ENCODE measurements at places on chromosomes 7 and 10. TPM values are rescaled to one million over a fixed set of nuclear protein-coding genes. Genes with fewer than 3 reads are reported as not detected.

Gene BTBD16
- total RNA-seq = 1.2 TPM

Gene OR2A42
- total RNA-seq = not detected

DNA sequence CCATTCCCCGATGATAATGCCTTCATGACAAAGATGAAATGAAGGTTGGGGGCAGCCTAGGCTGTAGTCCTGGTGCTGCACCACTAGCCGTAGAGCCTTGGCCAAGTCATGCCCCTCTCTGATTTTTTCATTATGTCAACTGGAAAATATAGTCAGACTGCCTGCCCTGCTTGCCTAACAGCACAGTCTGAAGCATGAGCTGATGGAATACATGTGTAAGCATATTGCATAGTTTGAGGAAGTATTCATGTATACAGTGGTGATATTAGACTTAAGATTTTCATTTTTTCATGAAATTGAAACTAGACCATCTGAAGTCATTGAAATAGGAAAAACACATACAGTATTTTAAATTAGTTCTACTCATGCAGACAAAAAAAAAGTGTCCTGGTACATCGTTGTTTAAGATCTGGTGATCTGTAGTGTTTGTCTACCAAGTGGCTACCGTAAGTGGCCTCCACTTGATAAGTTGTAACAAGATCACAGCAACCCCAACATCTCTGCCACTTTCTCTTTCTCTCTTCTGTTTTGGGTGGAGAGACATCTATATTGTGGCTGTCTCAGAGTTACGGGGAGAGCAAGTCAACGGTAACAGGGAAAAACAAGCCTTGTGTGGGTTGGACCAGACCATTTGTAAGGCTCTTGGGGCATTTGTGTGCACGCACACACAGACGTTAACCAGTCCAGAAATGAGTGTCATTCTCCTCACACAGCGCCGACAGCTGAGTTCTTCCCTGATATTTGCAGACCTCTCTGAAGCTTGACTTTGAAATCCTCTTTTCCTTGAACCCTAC, 716.6 kb upstream of the GALNT17 start:
- DNase-seq = no peak

- DNase-seq = peak; percentile 81
Measured at GRCh38 chr10:77970869-77971803, 44.6 kb upstream of the DLG5 start.

DNA sequence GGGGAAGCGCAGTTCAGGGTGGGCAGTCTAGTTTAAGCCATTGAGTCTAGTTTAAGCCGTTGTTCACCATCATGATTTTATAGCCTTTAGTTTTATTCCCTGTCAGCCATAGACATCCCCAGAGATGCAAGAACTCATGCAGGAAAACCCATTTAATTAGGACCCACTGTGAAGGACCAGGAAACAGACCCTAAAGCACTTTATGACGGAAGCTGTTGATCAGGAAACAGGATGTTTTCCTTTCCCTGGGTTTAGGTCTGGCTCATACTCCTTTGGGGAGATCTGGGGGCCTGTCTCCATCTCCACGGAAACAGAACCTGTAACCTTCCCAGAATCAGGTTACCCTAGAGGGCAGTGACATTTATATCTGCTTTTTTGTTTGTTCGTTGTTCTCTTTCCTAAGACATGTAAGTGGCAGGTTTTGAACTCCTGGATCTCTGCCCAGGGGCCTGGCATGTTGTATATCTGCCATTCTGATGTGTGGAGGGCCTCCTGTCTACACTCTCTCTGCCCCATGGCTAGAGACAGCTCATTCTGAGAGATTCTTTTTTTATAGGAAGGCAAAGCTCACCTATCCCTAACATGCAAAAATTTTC, 657.2 kb upstream of the GALNT17 start:
- no peak for DNase-seq

DNA sequence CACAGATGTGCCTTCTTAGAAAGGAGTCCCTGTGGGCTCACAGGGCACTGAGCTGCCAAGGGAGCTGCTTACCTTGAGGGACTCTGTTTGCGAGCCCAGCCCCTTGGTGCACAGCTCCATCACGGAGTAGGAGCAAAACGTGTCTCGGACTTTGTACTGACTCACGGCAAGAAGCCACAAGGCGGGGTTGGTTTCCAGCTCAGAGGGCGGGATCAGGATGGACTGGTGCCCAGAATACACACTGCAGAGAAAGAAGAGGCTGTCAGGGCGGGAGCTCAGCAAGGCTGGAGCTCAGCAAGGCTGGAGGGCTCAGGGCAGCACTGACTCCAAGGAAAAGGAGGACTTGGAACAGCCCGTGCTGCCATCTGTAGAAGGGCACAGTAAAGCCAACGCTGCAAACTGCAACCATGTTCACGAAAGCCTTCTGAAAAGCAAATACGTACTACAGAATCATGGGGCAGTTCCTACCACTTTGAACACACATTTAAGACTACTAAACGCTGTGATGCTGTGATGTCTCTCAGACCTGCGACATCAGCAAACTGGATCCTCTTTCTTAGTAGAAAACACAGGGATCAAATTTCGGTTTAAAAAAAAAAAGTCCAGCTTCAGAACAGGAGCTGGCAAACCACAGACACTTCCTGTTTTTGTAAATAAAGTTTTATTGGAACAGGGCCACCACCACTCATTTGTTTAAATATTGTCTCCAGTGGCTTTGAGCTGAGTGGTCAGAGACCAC, 194.3 kb downstream of the ZMYND11 start:
- DNase-seq = peak; percentile 93

Gene NYAP1
- total RNA-seq = 1.2 TPM

Gene LRRC17
- 10.6 TPM for total RNA-seq

Gene ATRNL1
- 2.7 TPM for total RNA-seq

DNA sequence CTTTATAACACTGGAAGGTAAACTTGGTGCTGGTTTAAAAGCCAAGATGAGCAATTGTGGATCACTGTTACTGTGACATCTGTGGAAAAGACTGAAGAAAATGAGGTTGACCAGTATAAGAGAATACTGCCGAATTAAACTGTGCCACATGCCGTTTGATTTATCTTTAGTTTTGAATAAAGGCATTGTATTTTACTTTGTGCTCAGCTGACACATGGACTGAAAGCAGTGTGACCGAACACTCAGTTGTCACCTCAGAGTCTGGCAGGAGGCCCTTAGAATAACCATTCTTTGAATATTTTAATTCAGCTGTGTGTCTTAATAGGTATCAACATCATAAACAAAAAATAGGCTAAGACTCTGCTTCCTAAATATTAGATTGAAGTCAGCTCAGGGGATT, 133.7 kb upstream of the GJD4 start:
- DNase-seq = no peak

DNA sequence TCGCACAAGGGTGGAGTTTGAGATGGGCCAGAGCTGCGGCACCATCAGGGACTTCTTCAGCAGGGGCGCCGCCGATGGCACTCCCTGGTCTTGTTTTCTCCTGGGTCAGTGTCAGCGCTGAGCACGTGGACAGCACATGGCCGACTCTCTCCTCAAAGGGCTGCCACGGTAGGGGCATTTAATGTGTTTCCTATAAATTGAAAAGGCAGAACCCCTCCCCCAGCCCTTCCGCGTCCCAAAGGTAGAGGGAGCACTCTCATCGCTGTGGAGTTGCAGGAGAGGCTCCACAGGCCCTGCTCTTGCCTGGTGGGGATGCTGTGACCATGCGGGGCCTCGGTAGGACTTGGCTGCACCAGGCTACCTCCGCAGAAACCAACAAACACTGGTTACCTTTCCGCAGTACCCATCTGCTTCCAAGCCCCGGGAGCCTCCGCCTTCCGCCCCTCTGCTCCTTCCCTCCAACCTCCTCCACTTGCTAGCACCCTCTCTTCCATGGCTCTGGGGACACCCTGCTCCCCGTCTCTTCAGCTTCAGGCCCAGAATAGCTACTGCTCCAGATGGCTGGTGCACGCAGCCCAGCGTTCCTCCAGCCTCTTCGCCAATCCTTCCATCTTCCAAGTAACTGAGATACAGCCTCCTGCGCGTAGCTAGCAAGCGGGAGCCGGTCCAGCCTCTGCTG, 166.3 kb upstream of the ADCY1 start:
- DNase-seq = no peak

- DNase-seq = no peak
Measured at GRCh38 chr7:29442146-29442545, 121.5 kb upstream of the PRR15 start.

DNA sequence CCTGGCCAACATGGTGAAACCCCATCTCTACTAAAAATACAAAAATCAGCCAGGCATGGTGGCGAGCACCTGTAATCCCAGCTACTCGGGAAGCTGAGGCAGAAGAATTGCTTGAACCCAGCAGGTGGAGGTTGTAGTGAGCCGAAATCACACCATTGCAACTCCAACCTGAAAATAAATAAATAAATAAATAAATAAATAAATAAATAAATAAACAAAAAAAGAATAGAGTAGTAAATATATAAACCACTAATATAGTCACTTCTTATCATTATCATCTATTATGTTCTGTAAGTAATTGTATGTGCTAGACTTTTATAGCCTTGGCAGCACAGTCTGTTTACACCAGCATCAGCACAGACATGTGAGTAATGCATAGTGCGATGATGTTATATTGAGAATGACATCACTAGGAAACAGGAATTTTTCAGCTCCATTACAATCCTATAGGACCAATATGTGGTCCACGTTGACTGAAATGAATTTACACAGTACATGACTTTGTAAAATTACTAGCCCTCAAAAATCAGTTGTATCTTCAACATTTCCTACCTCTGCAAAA, 385.4 kb upstream of the ANKRD30A start:
- no peak for DNase-seq

Data from mucosa of gallbladder (tissue), 1 donor.